ENCODE measurements at places on chromosomes 16 and 17.

DNA sequence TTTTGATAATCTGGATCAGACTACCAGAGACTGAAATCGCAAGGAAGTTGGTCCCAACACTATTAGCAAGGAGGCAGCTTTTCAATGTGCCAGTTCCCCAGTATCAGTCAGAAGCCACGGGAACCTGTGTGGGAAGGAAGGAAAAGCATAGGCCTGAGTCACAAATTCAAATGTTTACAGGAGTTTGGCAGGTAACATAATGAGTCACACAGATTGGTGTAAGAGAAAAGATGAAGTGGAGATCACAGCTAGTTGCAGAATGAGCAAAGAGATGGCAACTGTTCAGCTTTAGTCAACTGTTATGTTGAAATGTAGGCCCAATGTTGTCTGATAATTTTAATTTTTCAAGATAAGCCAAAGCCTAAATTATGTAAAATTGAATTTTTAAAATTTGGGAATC is 28.1 kb upstream of the ITGA2B start:
- no peak for DNase-seq

DNA sequence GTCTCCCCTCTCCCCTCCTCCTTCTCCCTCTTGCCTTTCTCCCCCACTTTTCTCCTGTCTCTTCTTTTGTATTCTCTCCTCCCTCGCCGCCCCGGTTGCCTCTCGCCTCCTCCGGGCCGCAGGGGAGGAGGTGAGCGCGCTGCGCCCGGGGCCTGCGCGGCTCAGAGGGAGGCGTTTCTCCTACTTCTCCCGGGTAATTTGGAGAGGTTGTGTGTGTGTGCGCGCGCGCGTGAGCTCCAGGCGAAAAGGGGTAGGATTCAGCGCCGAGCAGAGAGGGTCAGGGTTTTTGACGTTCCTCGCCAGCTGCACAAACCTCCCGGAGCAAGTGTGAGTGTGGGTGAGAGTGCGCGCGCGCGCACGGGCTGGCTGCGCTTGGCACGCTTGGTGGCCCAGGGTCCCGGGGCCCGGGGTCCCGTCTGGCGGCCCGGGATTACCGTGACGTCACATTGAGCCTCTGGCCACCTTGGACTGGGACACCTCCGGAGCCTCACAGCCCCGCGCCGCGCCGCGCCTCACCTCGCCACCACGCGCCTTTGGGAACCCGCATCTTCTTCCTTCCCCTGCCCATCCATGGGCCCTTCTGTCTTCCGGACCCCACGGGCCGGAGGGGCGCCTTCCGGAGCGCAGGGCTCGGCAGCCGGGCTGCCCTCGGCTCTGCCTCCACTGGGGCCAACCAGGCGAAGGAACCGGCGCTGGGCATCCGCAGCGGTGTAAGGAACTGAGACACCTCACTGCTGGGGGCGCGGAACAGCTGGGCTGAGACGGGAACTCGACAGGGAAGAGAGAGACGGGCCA is 479 bp downstream of the IRX6 start:
- DNase-seq: no peak

DNA sequence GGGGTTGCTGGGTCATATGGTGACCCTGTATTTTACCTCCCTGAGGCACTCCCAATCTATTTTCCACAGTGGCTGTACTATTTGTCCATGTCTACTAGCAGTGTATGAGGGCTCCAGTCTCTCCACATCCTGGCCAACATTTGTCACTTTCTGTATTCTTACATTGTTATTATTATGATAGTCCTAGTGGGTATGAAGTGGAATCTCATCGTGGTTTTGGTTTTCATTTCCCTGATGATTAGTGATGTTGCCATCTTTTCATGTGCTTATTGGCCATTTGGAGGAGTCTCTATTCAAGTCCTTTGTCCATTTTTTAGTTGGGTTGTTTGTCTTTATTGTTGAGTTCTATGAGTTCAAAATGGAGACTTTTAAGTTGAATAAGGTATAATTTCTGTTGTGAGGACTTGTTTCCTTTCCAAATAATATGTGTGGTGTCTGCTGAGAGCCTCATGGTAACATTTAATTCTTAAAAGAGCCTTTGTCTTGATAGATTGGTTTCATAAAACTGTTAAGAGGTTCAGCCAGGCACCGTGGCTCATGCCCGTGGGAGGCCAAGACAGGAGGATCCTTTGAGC is 108.2 kb downstream of the RPTOR start:
- DNase-seq: no peak

DNA sequence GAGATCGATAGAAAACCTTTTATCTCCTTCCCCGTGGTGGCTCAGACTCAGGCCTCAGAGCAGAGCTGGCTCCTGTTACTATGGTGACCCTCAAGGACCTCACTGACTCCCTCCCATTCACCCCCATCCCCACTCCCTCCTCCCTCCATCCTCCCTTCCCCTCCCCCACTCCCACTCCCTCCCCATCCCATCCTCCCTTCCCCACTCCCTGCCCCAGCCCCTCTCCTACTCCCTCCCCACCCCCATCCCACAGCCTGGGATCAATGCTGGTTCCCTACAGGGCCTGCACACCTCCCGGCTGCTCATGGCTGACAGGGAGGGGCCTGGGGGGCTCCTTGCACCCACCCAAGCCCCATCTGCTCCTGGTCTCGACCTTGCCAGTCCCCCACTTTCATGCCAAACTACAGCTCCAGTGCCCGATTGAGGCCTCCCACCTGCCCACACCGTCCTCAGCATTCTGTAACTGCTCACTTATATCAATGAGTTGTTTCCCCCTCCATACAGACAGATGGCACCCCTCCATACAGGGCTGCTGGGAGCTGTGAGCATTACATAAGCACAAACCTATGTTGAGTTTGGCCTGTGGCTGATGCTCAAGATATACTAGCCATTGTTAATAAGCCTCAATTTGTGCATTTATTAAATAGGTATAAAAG is 11.6 kb upstream of the RAI1 start:
- no peak for DNase-seq

DNA sequence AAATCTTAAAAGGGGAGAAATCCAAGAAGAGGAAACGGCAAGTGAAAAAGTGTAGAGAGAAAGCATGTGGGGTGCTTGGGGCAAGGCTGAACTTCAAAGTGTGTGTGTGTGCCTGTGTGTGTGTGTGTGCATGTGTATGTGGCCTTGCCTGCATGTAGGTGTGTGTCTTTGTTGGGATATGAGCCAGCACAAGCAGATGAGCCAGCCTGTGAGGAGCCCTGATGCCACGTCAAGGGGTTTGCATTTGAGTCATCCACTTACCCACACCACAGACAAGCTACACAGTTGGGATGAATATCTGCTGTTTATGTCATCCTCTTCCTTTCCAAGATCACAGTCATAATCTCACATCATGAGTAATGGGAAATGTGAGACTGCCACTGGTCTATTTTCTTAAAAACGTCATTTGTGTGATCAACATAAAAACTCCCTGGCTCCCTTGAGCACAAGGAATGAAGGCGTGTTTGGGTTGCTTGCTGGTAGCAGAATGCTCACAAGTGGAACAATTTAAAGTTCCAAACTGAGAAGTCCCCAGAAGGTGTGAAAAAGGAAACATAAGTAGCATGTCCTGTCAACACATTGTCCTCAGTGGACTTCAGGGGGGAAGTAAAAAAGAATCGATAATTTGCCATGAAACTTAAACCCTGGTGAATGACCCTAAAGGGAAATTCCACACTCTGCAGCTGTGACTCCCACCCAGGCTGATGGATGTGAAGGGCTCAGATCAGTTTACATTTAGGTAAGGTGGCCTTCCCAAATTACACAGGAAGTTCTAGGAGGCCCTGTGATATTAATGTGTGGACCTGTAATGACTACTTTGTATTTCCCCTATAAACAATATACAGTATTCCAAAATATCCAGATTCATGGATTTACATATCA is 14.7 kb downstream of the KCTD19 start:
- DNase-seq: no peak
